ENCODE measurements at places on chromosomes 5 and 9. TPM values are rescaled to one million over a fixed set of nuclear protein-coding genes. Genes with fewer than 3 reads are reported as not detected.

ALG2 gene
- 23.3 TPM for total RNA-seq

FOXD4L6 gene
- total RNA-seq = 0.46 TPM

IL4 gene
- total RNA-seq = not detected

WNK2 gene
- total RNA-seq = 30.7 TPM

TAS2R1 gene
- not detected for total RNA-seq

OBP2B gene
- total RNA-seq = not detected

ZNF366 gene
- 2.1 TPM for total RNA-seq

C5orf52 gene
- not detected for total RNA-seq

TAF1L gene
- total RNA-seq = under 0.01 TPM

PCDHGA12 gene
- 7.4 TPM for total RNA-seq

COL15A1 gene
- total RNA-seq = 6.7 TPM

Measured in diencephalon (tissue), 1 donor.